ENCODE measurements at places on chromosomes 7 and 10. TPM values are rescaled to one million over a fixed set of nuclear protein-coding genes. Genes with fewer than 3 reads are reported as not detected.

DNA sequence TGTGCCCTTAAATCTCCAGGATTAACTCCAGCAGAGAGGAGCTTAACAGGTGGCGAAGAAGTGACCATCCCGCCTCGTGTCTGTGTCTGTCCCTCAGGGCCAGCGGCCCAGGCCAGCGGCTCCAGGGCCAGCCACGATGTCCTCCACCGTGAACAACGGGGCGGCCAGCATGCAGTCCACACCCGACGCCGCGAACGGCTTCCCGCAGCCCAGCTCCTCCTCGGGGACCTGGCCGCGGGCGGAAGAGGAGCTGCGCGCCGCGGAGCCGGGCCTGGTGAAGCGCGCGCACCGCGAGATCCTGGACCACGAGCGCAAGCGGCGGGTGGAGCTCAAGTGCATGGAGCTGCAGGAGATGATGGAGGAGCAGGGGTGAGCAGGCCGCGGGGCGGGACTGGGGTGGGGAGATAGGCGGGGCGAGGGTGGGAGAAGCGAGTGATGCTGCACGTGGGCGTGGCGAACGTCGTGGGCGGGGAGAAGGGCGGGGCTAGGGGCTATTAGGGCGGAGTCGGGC is 33.3 kb downstream of the SRRM3 start:
- DNase-seq: no peak

- DNase-seq: no peak
Measured at GRCh38 chr7:122919643-122920181, 33.5 kb upstream of the CADPS2 start.

DNA sequence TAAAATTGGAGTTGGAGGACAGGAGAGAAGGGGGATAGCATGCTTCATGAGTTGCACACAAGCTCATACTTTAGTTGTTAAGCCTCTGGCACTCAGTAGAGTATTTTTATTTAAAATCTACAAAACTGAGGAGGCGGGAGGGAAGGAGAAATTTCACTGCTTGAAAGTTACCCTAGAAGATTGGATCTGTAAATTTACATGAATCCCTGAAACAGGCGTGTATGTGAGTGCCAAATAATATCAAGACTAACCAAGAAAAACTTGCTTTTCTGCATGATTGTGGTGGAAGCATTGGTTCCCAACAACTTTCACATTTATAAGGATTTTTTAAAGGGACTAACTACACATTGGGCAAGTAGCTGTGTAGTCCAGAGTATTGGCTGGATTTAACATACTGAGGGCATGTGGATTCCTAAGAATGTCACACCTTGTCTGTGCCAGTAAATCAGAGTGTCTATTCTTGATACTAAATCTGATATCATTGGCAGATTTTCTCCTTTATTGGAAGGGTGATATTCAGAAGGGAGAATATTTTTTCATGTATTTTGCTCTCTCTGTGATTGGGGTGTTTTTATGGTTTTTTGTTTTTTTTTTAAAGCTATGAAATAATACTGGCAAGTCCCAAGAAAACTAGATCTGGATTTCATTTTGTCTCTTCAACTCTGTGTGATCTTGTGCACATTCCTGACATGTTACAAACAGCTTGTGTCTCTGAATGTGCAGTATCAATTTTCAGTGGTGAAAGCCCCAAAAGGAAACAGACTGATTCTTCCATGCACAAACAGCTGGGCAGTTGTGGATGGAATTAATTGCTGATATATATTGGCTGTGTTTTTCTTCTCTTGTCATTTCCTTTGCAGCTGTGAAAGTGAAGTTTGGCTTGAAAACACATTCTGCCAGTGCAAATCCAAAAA is 67.2 kb downstream of the ADD3 start:
- no peak for DNase-seq

GRCh38 chr7:130127821-130128317 is 57.5 kb downstream of the KLHDC10 start:
- no peak for DNase-seq

- no peak for DNase-seq
Measured at GRCh38 chr10:76735866-76736265, 901.7 kb downstream of the KCNMA1 start.

DNA sequence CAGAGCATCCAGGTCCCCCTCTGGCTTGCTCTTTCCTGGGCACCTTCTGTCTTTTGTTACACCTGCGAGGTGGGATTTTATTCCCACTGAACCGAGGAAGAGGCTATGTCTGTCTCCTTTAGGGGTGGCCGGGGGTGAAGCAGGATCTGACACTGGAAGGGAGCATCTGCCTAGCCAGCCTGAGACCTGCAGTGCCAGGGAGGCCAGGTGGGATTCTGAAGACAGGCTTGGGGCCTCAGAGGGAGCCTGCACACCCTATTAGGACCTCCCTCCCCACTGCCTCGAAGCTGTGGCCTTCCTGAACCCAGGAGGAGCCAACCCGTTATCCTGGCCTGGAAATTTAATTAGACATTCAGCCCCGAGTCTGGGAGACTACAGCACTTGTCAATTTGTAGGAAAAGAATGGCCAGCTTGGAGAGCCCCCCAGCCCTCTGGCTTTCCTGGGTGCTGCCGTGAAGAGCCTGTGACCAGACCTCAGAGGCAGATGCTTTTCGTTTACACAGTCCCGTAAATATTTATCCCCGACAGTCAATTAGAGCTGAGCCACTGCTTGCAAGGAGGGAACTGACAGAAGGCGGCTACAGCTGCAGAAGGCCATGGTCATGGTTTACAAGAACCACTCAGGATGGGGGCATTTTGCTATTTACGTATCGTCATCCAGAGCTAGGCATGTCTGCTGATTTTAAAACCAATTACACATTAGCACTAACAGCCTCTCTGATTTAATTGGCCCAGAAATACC is 19.7 kb downstream of the CHAT start:
- no peak for DNase-seq

DNA sequence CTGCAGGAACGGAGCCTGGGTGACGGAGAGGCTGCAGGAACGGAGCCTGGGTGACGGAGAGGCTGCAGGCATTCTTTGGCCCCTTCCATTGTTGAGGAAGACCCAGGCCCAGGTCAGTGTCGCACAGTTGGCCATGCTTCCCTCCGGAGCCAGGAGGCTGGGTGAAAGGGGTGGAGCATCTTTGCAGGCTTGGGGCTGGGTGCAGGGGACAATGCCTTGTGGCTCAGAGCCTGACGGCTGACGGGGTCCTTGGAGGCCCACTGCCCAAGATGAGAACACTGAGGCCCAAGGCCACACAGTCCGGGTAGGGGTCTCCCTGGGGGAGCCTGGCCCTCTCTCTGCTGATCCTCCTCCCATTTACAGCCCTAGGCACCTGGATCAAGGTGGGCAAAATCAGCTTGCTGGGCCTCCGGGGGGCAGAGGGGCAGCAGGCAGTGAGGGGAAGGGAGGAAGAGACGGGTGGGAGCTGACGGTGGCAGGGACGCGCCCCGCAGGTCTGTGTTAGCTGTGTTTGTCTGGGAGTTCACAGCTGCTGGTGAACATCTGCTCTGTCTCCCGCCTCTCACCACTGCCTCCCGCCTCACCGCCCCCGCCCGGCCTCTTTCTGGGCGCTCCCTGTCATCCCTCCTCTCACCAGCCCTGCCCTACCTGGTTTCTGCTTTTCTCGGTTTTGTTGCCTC is 30.6 kb upstream of the PCBD1 start:
- no peak for DNase-seq

The SPDYE18 gene
- total RNA-seq: not detected

The CFTR gene
- not detected for total RNA-seq

The GPR15LG gene
- total RNA-seq: not detected

Measured in glomerular endothelial cell (primary cell).